ENCODE measurements at places on chromosomes 7 and 10.

DNA sequence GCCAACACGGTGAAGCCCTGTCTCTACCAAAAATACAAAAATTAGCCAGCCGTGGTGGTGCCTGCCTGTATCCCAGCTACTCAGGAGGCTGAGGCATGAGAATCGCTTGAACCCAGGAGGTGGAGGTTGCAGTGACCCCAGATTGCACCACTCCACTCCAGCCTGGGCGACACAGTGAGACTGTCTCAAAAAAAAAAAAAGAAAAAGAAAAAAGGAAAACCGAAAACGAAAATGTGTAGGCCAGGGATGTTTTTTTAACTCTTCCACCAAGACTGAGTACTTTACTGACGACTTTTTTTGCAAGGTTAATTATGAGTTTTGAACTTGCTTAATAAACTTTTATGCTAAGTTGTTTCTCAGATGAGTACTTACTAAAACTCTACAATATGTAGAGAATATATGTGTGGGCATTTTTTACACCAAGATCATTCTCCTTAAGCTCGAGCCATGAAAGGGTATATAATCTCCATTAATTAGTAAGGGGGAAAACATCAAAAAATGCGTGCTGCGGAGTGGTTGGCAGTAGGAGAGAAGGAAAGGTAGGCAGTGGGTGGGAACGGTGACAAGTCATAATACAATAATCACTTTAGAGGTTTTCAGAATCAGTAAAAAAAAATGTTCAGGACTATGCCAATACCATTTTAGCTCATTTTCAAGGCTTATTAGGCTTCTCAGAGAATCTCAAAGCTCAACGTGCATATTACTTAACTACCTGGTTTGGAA is 8.6 kb upstream of the ADRB1 start:
- no peak for DNase-seq

GRCh38 chr10:101710059-101710695 is 15.2 kb upstream of the FBXW4 start:
- DNase-seq: no peak

GRCh38 chr7:117674617-117675016 is 194.8 kb downstream of the CFTR start:
- peak; percentile 63 for DNase-seq

GRCh38 chr7:81064426-81064825 is 145.6 kb upstream of the SEMA3C start:
- no peak for DNase-seq

GRCh38 chr10:119657725-119658124 is 6.5 kb downstream of the BAG3 start:
- no peak for DNase-seq

DNA sequence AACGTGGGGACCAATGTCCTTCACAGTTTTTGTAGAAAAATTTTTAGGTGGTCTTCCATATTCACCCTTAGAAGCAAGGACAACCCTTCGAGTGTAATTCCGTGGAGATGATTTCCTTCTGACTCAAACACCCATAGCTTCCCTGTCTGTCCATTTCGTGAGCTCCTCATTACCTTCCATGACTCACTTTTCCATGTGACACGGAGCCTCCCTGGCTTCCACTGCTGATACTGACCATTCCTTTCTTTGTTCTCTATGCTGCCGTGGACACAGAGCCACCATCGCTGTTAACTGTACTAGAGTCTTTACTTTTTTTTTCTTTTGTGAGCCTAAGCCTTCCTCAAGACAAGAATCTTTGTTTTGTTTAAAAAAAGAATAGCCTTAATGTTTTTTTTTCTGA is 12.5 kb upstream of the ARMS2 start:
- DNase-seq: no peak

GRCh38 chr10:92274071-92274470 is 16.8 kb downstream of the CPEB3 start:
- DNase-seq: no peak

GRCh38 chr10:69403519-69403918 is 13.2 kb downstream of the TACR2 start:
- no peak for DNase-seq

- peak; percentile 51 for DNase-seq
Observed at GRCh38 chr10:69728335-69728870, 73.3 kb upstream of the COL13A1 start.

DNA sequence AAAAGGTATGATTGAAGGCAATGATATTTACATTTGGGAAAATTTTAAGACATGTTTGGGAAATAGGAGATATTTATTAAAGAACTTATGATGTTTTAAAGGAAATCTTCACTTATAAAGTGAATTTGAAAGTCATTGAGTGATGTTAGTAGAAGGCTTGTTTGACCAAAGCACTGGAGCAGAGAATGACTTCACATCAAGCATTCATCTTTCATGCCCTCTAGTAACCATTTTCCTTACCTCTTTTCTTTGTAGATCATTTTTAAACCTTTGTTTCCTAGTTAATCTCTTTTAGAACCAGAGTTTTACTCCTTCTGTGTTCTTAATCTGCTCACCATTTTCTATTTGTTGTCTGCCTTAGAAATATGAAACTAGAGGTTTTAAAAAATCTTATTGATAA is 111.3 kb upstream of the FOXP2 start:
- DNase-seq: no peak

DNA sequence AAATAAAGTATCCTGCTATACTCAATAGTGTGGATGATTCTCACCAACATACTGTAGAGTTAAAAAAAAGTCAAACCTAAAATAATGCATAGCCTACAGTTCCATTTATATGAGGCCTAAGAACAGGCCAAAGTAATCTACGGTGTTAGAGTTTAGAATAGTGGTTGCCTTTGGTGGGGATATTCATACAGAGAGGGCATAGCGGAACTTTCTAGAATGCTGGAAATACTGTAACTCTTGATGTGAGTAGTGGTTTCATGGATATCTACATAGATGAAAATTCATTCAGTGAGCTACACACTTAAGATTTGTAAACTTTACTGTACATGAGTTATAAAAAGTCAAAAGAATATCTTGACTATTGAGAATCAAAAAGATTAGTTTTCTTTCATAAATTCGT is 349.9 kb upstream of the NFE2L3 start:
- no peak for DNase-seq

DNA sequence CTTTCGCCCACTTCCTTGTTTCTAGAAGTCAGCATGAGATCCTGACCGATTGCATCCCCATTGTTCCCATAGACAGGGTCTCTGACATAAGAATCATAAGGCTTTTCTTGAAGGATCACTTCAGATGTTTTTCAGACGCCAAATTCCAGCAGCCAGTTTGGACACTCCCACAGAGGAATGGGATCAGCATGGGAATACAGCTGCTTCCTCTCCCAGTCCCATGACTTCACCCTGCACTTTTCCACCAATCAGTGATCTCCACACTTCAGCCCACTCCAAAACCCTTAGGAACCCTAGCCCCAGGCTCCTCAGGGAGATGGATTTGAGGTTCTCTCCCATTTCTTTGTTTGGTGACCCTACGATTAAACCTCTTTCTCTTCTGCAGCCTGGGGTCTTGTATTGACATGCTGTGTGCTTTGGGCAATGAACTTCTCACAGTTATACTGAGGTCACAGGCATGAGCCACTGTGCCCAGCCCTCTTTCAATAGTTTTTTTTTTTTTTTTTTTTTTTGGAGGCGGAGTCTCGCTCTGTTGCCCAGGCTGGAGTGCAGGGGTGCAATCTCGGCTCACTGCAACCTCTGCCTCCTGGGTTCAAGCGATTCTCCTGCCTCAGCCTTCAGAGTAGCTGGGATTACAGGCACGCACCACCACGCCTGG is 52.8 kb upstream of the CHST3 start:
- no peak for DNase-seq

DNA sequence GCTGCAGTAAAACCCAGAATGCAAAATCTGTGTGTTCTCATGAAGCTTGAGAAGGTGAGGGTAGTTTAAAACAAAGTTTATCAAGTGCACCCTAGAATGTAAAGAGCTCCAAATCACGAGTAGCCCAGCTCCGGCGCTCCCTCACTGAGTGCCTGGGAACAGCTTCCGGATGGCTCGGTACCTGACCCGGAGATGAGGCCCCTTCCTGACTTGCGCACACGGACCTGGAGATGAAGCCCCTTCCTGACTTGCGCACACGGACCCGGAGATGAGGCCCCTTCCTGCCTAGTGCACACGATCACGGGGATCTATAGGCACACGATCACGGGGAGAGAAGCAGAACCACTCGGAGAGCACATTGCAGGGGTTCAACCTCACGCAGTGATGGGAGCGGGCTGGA is 322.1 kb upstream of the RNF32 start:
- no peak for DNase-seq

- DNase-seq: peak; percentile 48
Observed at GRCh38 chr7:148242294-148242821, 348.2 kb upstream of the C7orf33 start.

GRCh38 chr7:273327-273726 is 16.6 kb upstream of the FOXL3 start:
- DNase-seq: no peak

- DNase-seq: no peak
Observed at GRCh38 chr10:921471-922414, 9.8 kb downstream of the LARP4B start.

- DNase-seq: no peak
Observed at GRCh38 chr10:71472912-71473311, 76.2 kb downstream of the CDH23 start.

GRCh38 chr7:50416527-50417182 is 33.5 kb downstream of the FIGNL1 start:
- no peak for DNase-seq

- no peak for DNase-seq
Observed at GRCh38 chr7:91085175-91085574, 179.1 kb upstream of the FZD1 start.

DNA sequence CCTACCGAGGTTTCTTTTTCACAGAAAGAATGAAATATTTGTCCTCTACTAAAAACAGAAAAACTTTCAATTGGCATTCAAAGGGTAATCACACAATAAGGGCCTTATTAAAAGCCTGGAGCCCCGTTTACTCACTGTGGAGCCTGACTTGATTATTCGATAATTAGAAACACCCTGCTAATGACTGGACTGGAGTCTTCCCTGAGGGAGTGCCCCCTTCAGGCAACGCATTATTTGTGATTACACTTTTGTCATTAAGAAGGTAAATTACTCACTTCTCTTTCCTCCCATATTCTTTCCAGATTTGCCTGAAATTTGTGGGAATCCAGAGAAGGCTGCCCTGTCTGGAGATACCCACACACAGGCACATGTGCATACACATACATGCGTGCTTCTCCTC is 444.2 kb upstream of the NPVF start:
- no peak for DNase-seq

DNA sequence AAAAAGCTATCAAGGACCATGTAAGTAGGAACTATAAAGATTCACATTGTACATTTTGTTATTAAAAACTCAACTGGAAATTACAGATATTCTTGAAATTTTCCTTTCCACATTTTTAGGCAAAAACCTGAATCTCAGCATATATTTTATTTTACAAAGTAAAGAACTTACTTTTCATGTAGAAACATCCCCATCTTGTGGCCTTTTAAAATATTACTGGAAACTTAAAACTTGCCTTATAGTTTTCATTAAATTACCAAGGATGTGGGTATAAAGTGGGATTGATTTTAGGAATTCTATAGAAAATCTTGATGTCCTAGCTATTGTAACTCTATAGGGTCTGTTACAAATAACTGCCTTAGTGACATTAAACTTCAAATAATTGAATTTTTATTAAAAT is 10.6 kb downstream of the DBF4 start:
- DNase-seq: no peak

DNA sequence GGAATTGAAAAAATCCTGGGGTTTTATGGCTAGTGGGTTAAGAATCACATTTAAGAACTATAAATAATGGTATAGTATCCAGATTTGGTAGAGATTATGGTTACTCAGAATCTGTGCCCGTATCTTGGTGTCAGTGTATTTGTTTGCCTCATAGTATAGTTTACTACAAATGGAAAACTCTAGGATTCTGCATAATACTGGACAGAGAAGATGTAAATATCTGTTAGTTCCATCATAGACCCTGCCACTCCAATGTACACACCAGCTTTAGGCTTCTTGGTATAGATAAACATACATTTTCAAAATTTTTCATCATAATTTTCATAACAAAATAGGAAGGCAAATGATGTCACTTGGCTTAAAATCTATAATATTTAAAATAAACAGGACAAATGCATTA is 108.1 kb downstream of the CFTR start:
- DNase-seq: no peak

GRCh38 chr7:10662982-10663884 is 310.4 kb upstream of the PHF14 start:
- no peak for DNase-seq

- DNase-seq: no peak
Observed at GRCh38 chr10:103856797-103857170, 1.4 kb upstream of the SH3PXD2A start.

- no peak for DNase-seq
Observed at GRCh38 chr7:47357863-47358262, 224.0 kb downstream of the TNS3 start.

DNA sequence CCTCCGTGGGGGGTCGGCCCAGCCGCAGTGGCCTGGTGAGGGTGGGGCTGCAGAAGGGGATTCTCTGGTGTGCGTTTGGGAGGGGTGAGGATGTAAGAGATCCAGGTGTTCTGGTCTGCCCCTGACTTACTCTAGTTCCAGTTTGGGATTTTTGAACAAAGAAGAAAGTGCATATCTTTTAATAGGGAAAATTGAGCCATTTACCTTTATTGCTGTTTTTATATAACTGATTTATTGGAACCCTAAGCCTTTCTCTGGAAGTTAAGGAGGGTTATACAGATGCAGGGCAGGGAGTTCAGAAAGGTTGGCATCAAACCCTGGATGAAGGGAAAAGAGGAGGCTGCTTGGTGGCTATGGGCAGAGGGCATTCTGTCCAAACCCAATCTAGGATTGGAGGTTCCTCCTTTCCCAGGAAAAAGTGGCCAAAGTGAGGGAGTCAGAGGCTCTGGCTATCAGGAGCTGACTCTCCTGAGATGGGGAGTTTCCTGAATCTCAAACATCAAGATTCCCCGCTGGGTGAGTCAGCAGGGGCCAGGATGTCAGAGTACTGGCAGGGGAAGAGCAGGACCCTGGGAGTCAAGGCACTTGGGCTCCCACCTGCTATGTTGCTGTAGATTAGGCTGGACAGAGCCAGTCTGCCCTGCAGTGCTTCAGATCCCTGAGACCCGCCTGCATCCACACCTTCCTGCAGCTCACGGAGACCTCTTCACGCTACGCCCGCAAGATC is 67.5 kb downstream of the CLIP2 start:
- no peak for DNase-seq

GRCh38 chr7:12322284-12322902 is 81.3 kb downstream of the VWDE start:
- no peak for DNase-seq

Measured in NT2/D1 (cell line).